T-helper 2 cell (primary cell): ENCODE measurements at places on chromosomes 6 and 20.

- no peak for DNase-seq
These were observed 12.6 kb upstream of the SLC17A5 start for GRCh38 chr6:73666393-73666792.

- DNase-seq = no peak
These were observed 68.7 kb downstream of the SNX9 start for GRCh38 chr6:157891544-157892362.

DNA sequence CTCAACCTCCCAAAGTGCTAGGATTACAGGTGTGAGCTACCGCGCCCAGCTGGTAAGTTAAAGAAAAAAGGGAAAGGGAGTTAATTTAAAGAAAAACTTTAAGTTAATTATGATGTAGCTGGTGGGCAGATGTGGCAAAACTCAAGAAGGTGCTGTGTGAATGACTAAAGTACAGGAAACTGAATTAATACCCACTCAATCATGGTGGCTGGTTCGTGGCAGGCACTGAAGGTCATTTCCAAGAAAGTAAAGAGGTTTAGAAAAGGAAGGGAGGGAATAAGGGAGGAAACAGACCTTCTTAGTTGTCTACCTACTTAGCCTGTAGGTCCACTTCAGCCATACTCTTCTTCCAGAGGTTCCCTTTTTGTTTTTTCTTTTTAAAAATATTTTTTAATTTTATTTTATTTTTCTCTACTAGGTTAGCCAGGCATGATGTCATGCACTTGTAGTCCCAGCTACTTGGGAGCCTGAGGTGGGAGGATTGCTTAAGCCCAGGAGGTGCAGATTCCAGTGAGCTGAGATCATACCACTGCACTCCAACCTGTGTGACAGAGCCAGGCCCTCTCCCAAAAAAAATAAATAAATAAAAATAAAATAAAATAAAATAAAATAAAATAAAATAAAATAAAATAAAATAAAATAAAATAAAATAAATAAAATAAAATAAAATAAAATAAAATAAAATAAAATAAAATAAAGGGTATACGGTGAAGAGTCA lies 11.9 kb upstream of the TGM3 start:
- DNase-seq = no peak

DNA sequence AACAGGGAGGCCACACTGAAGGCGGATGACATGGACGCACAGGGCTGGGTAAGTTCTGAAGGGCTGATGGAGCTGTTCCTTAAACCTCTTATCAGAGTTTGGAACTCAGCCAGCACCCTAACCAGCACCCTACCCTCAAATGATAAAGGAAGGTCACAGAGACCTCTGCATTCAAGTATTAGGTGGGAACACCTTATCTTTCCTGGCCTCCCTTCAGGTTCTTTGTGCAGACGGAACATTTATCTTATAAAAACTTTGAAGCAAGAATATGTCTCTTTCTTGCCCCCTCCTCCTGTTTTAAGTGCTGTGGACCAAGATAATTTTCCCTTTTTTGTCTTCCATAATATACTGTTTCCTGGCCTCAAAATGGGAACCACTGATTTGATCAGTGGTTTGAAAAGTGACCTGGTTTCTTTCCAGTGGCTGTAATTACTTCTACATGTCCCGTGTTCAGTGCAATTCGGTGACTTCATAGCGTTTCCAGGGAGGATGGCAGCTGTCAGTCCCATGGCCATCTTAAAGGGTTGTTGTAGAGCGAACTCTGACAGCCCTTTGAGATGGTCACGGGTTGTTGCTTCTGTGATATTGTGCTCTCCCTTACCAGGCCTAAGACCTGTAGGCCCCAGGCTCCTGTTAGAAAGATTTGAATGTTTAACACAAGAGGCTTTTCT lies 213.2 kb upstream of the MYLIP start:
- no peak for DNase-seq
